ENCODE measurements at places on chromosomes 5 and 9.

DNA sequence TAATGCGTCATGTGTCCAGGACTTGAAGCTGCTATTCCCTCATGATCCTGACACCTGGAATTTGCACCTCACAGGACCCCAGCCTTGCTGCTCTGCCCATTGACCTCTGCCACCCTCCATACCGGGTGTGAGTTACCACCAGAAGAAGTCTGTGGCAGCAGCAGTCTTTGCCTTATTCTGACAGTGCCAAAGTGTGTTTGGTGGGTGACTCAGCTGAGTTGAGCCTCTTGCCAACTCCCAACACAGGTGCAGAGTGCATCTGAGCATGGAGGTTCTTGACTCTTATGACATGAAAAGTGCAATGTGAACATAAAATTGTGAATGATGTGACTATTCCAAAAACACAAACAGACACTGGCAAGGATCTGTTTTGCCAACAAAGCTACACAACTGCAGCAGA is 1166.5 kb upstream of the CDH18 start:
- DNase-seq: no peak

DNA sequence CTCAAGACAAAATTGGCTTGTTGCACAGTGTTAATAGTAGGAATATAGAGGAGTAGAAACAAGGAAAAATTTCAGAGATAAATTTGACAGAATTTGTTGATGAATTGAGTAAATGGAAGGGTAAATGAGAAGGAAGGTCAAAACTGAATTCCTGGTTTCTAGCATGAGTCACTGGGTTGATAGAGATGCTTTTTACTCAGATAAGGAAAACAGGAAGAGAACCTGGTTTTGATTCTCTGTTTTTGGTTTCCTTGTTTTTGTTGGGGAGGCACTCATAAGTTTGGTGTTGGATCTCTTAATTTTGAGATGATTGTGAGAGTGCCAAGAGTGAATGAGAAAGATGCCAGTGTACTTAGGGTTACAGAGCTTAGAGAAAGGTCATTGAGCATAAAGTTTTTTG is 7.1 kb downstream of the LRRC70 start:
- no peak for DNase-seq

GRCh38 chr9:123696476-123696875 is 233.4 kb downstream of the DENND1A start:
- DNase-seq: no peak

DNA sequence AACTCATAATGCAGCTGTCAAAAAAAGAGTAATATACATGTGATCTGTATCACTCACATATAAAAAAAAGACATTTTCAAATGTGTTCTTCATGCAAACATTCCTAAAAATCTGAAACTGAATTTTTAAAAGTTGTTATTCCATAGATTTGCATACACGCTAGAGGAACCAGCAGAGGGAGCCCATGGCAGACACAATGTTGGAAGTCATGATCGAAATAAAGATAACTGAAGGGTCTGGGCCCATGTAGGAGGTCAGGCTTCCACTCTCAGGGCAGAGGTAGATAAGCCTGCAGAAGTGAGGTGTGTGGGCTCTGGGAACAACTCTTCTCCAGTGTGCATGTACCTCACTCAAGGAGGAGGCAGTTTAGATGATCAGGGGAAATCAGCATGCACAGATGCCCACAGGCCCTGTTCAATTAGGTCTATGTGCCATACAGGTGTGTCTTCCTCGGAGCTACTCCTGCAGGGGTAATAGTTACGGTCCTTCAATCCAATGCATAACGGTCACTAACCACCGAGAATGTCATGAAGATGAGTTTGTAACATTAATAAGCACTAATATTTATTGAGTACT is 208.6 kb downstream of the EPB41L4A start:
- peak; percentile 29 for DNase-seq

DNA sequence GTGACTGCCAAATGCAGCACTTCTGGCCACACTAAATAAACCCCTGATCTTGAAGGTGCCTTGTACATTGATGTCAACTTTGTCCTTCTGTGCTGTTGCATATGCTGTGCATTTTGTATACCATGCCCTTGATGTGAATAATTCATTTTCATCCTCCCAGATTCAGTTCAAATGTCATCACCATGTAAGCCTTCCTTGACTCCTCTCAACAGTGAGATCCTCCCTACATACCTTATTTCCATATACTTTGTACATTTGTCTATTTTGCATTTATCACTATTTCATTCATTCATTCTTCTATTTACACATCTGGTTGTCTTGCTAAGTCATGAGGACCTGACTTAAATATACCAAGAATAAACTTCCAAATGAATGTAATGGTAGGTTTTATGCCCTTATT is 273.2 kb upstream of the EFNA5 start:
- no peak for DNase-seq

GRCh38 chr5:39783756-39784421 is 359.1 kb upstream of the DAB2 start:
- no peak for DNase-seq

DNA sequence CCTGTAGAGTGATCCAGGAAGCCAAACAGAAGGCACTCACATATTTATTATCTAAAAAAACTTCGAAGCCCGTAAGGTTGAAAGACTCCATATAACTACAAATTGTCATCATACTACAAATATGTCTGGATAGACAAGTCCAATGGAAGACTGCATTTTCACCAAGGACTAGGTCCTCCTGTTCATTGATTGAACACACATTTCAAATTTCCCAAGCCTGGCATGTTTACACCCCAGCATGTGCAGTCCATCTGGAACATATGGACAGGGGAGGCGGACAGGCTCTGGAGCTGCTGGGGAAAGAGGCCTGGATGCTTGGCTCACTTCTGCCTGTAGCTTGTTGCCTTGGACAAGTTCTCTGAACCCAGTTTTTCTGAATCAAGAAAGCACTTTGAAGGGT is 378.7 kb downstream of the ENC1 start:
- no peak for DNase-seq

DNA sequence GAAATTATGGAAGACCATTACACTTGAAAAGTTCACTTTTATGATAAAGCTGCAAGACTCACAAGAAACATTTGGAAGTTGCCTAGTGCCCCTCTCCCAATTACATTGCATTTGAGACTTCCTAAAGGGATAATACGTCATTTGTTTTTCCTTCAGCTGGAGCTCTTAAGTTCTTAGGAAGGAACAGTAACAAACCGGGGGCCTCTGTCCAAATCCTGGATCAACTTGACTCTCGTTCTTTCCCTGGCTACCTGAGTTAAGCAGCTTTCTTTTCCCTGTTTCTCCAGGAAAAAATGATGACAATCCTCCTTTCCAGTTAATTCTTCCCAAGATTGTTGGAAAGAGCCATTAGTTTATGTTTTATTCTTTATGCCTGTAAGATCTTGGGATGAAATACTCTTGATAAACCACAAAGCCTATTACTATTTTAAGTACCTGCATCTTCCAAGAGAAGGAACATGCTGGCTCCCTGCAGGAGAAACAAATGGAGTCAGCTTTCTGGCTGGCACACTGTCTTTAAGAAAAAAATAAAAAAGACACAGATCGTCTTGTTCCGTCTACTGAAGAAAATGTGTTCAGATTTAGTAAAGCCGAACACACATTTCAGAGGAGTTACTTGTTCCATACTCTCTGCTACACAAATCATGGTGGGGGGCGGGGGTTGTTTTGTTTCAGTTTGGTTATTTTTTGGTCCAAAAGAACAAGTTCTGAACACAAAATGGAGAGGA is 297.9 kb downstream of the EFNA5 start:
- no peak for DNase-seq

DNA sequence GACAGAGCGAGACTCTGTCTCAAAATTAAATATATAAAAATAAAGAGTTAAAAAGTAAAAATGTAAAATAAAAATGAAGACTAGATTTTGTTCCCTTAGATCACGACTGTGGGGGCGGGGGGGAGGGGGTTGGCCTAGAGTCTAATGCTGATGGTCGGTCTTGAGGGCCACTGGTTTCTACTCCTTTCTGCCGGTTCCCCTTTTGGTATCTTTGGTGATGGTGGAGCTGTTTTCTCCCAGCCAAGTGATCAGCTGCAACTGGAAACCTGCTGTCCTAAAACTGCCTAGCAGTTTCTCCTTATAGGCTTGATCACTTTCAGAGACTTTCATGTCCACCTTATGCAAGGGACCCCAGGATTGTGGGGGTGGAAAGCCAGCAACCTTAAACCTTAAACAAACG is 1.1 kb downstream of the SRD5A1 start:
- DNase-seq: no peak

- peak; percentile 89 for DNase-seq
Measured at GRCh38 chr9:130118841-130119518, 53.2 kb upstream of the NCS1 start.

GRCh38 chr9:20243841-20244240 is 378.5 kb downstream of the MLLT3 start:
- no peak for DNase-seq

DNA sequence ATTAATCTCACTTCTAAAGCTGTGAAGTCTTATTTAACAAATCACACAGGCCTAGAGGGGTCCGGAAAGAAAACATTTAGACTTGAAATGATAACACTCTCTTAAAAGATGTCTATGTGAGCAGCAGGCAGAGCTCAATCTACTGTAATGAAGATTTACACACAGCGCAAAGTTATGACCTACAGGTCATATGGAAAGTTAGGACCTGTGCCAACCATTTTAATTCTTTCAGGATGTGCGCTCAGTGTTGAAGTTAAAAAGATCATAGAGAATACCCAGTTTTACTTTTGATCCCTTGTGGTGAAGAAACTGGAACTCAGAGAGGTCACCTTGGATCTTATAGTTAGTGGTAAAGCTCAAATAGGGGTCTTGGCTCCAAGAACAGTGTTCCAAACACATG is 3.1 kb upstream of the CREBRF start:
- no peak for DNase-seq

GRCh38 chr5:95868136-95868535 is 45.6 kb upstream of the GLRX start:
- DNase-seq: no peak

DNA sequence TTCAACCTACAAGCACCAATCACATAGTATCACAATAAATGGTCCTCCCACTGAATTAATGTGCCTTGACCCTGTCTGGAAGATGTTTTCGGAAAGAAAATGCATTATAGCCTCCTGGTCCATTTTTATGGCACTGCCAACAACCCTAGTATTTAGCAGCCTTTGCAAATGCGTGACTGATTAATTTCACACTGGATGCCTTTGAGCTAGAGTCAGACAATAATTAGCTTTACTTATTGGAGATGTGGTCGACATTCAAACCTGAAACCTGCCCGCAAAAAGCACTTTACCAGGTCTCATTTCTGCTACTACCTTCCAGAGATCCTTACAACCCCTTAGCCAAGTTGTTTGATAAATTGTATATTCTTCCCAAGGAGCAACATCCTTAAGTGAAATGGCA is 119.3 kb upstream of the DPYSL3 start:
- DNase-seq: peak; percentile 48

DNA sequence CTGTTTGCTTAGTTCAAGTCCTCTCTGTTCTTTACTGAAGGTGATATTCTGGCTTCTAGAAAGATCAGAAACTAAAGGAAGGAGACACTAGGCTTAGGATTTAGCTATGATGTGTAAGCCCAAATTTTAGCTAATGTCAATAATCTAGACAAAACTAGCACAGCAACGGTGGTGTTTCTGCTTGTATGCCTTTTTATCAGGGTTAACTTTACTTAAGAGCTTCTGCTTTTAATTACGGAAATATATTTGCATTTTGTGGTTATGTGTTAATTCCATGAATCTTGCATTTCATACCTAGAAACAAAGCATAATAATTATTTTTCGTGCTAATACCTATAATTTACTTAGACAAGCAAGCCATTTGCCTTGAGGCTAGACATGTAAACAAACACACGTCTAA is 96.1 kb downstream of the PAX5 start:
- no peak for DNase-seq

GRCh38 chr5:57703721-57704120 is 221.1 kb upstream of the ACTBL2 start:
- no peak for DNase-seq

GRCh38 chr5:75993183-75993582 is 90.0 kb upstream of the SV2C start:
- no peak for DNase-seq

DNA sequence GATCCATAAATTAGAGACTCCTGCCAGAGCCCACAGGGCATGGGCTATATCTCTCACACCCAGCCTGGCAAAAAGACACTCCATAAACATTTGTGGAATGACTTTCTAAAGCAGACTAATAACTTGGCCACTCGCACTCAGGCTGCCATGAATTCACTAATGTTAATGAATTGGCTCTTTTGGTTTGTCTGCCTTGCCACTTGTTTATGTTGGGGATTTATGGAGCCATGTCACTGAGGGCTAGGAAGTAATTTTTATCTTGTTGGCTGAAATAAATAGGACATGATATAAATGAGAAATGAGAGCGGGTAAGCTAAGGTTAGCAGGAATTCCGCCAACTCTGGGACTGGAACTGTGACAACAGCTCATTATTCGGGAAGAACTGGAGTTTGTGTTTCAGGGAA is 55.2 kb downstream of the DROSHA start:
- DNase-seq: peak; percentile 50

DNA sequence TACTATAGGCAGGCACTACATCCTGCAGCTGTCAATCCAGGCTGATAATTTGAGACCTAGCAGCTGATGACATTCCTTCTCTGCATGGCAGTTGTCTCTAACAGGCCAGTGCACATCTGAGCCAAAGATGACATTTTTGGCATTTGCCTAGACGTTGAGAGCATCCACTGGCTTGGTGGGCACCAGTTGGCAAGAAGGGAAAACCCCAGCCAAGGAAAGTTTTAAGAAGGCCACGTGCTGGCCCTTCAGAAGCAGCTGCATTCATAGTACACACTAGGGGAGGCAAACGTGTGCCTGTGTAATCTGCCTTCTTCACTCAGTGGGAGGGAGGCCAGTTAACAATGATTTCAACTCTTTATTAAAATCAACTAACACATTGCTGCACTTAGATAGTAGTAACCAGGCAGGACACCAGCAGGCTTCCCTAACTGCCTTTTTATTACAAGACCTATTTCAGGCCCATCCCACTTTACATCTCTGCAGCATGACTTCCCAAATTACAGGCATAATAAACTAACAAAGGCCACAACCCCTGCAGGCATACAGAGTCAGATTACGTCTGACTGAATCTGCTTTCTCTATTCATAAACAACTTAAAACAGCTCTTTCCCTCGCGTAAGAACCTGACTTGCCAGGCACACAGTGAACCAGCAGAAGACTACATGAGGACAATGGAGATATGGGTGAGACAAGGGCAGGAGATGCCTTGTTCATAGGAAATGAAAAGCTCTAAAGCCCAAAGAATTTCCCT is 576.3 kb downstream of the PDE4D start:
- no peak for DNase-seq

DNA sequence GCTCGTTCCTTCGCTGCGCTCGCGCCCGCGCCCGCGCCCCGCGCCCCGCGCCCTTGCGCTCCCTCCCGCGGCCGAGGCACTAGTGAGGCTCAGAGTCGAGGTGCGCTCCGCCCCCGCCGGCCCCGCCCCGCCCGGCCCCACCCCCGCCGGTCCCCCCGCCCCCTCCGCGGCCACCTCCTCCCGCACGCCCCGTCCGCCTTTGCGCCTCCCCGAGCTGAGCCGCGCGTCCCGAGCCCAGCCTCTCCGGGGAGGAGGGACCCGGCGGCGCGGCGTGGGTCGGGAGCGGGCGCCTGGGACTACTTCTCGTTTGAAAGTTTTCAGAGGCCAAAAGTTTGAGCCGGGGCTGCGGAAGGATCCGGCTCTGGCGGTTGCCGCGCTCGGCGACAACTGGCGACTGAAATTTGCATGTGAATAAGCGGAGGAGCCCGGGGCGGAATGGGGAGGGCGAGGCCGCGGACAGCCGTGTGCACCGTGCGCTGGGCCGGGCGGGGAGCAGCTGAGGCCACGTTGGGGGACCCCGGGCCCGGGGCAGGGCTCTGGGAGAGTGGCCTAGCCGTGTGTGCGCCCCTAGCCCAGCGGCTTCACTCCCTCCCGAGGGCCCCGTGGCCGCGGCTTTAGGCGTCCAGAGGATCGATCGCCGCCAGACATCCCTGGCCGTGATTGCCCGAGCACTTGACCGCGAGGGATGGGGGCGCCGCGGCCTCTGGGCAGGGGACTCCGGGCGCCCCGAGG is at the start of gene NOTCH1:
Gene NOTCH1, minus strand, starts transcription at position 84 of the 732 bp plus-strand sequence. CDS start 262 bp downstream, outside the sequence.
- DNase-seq: no peak

Measured in spinal cord (tissue), 10 donors.